Activated naive CD8-positive, alpha-beta T cell treated with anti-CD3 and anti-CD28 coated beads for 36 hours (primary cell): ENCODE measurements at places on chromosomes 1 and 21.

DNA sequence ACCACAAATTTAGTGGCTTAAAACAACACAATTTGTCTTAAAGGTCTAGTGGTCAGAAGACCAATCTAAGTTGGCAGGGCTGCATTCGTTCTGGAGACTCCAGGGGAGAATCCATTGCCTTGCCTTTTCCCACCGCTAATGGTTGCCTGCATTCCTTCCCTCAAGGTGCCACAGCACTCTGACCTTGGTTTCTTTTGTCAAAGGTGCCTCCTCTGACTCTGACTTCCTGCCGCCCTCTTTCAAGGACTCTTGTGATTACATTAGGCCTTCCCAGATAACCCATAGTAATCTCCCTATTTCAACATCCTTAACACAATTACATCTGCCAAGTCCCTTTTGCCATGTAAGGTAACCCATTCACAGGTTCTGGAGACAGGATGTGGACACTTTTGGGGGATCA lies 145.3 kb downstream of the S1PR1 start:
- DNase-seq, result no peak

- DNase-seq, result no peak
Observed at GRCh38 chr1:111756124-111756513, 418 bp downstream of the DDX20 start.

DNA sequence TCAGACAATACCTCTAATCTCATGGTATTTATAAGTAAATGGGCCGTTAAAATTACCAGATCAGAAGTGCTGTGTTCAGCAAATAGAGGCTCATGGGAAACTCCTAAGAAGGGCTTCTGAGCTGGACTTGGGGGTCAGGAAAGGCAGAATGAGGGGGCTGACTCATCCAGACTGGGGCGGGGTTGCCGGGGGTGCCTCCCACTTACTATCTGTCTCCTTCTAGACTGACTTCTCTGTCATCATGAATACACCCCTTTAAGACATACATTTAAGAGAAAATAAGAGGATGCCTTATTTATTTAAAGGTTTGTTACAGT lies 96.0 kb upstream of the ERRFI1 start:
- DNase-seq, result no peak

- DNase-seq, result no peak
Observed at GRCh38 chr1:30196872-30197638, 526.3 kb downstream of the MATN1 start.

- no peak for DNase-seq
Observed at GRCh38 chr1:24728982-24729381, 16.3 kb upstream of the CLIC4 start.

DNA sequence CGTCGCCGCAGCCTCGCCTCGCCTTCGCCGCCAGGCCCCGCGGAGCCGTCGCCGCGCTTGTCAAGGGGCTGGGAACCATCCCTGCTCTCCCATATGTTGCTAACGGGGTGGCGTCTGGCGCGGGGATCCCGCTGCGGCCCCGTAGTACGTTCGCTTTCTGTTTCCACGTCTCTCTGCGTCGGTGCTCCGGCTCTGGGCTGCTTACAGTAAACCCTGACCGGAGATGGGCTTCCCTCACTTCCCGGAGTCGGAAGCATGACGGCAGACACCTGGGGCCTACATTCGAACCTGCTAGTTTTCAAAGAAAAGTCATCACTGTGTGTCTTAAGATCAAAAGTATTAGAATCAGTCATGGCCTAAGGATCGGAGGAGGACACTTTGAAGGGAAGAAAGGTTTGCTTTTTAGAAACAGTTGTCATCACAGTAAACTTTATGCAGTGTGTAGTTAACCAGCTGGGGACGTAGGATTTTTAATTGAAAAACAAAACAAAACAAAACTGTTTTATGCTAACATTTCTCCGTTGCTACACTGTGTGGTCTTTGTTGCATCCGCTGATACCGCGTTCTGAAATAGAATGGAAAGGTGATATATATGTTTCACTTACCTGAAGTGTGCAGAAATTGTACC lies 69.0 kb downstream of the SLC35A3 start:
- peak; percentile 85 for DNase-seq

DNA sequence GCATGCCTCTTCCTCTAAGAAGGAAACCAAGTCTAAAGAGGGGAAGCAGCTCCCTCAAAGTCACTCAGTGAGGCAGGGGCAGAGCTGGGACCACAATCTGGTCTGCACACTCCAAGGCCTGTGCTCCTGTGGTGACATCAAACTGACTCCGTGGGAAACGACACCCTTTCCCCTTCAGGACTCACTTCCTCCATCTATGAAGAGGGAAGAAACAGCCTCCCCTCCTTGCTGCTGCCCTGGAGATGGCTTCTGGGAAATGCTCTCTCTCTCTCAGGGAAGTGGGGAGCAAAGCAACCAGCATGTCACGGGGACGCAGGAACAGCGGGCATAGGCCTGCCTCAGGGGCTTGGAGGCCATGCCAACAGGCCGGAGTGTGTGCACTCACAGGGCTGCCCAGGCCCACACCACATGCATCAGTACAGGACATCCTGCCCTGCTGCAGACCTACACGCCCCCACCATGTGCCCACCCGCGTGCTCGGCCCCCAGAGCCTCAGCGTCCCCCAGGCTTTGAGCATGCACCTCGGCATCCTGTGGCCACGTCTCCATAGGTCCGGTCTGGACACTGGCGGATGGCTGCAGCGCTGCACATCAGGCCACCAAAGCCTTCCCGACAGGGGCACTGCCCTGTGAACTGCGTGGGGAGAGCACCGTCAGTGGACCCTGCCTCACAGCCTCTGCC lies 25.7 kb downstream of the LAMB3 start:
- no peak for DNase-seq
